ENCODE measurements at places on chromosomes 12 and 14.

GRCh38 chr12:26678697-26679660 lies 154.0 kb downstream of the ITPR2 start:
- DNase-seq, result no peak

DNA sequence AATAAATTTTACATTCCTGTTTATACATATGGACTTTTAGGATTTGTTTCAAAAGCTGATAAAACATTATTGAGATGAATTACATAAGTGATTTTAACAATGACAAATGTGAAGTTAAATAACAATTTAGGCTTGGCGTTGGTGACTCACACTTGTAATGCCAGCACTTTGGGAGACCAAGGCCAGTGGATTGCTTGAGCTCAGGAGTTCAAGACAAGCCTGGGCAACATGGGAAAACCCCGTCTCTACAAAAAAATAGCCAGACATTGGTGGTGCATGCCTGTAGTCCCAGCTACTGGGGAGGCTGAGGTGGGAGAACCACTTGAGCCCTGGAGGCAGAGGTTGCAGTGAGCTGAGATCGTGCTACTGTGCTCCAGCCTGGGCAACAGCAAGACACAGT lies 7.4 kb downstream of the ACOT2 start:
- DNase-seq, result no peak

DNA sequence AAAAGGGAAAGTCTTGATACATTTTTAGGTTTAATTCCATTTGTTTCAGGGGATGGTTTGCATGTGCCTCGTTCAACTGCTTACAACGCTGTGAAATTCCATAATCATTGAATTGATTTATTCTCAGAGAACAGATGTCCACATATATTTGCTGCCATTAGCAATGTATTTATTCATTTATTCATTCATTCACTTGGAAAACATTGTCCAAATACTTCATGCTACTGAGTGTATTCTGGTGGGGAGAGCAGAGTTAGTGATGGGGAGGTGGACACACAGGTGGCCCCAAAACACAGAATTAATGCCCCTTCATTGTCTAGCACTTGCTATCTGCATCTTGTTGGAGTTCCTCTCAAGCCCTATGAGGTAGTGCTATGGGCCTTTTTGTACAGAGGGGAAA lies 141.2 kb upstream of the PARP11 start:
- DNase-seq, result no peak

DNA sequence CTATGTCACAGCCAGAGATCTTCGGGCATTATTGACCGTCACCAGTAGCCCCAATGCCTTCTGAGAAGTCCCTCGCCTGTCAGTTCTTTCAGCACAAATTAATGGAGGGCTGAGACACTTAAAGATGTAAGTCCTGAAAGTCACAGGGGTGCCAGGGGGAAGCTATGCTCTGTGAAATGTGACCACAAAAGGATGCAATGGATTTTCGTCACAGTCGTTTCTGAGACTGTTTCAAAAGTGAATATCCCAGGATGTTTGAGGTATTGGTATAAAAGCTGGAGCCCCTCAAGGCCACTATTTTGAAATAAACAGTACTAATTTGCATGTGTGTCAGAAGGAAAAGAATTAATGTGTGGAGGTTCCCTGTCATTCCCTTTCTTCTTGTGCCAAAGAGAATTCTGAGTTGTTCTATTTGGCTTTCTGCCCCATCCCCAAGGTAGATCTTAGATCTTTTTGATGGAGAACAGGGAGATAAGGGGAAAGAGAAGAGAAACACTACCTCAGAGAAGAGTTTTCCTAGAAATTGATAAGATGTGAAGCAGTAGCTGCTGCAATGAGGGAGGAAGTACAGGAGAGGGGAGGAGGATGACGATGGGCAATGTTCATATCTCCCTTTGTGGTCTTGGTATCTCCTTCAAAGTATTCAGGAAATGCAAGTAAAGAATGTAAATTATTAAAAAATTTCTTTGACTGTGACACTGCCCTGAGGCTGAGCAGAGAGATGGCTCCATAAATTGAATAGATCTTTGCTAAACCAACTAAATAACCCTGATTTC lies 101.8 kb upstream of the NAP1L1 start:
- DNase-seq, result no peak

- no peak for DNase-seq
These were observed 86.3 kb downstream of the SEC23A start for GRCh38 chr14:39016733-39017095.

- DNase-seq, result no peak
These were observed 282.9 kb downstream of the RGS6 start for GRCh38 chr14:72215080-72215479.

GRCh38 chr14:53596853-53597525 lies 359.6 kb downstream of the BMP4 start:
- DNase-seq, result no peak

- no peak for DNase-seq
These were observed 113.1 kb upstream of the FOXG1 start for GRCh38 chr14:28653521-28653920.

- no peak for DNase-seq
These were observed 74.4 kb downstream of the PRKD1 start for GRCh38 chr14:29853272-29853671.

GRCh38 chr14:50926851-50927386 lies 17.4 kb downstream of the PYGL start:
- no peak for DNase-seq

- no peak for DNase-seq
These were observed 46.3 kb downstream of the RIMBP2 start for GRCh38 chr12:130669797-130670196.
